ENCODE measurements at places on chromosomes 13 and 19. TPM values are rescaled to one million over a fixed set of nuclear protein-coding genes. Genes with fewer than 3 reads are reported as not detected.

GRCh38 chr19:39946532-39946931 lies 12.1 kb upstream of the FCGBP start:
- no peak for DNase-seq

DNA sequence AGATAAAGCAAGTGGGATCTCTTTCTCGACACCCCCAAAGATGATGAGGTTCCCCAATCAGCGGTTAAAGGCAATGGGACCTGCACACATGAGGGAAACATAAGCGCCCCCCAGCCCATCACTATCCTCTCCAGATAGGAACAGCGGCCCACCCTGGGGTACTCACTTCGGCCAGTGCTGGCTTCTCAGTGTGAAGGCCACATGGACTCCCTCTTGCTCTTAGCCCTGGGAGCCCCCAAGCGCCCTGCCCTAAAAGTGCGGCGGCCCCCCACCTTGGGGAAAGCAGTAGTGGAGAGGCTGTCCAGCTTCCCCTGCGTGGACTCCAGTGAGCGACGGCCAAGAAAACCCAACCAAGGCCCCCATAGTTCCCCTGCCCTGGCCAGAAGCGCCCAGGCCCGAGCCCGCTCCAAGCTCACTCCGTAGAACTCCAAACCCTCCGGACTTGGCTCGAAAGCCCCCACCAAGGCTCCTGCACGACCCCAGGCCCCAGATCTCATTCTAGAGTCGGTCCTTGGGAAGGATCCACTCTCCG lies 1.0 kb downstream of the CACNA1A start:
- no peak for DNase-seq

- DNase-seq, result no peak
Observed at GRCh38 chr13:76852986-76853385, 33.2 kb downstream of the KCTD12 start.

DNA sequence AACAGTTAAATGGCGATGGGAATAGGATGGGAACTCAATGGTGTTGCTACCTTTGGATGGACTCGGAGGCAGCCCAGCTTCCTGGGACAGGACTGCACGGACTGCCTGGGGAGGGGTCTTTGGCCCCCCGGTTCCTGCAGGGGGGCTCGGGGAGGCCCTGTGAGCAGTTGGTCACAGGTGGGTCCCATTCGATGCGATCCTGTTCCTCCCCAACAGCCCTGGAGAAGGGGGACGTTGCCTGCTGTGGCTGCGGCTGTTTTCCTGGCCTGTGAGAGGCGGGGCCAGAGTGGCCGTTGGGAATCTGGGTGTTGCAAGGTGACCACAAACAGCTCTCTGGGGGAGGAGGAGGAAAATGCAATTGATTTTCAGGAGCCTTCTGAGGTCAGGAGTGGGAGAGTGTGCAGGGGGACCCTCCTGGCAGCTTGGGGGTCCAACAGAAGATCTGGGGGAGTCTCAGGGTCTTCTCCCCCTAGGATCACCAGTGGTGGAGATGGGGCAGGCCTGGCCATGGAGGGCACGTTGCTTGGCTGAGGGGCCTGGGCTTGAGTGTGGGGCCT lies 1.9 kb upstream of the PLPPR3 start:
- no peak for DNase-seq

GRCh38 chr13:41978007-41978406 lies 17.1 kb upstream of the VWA8 start:
- no peak for DNase-seq

DNA sequence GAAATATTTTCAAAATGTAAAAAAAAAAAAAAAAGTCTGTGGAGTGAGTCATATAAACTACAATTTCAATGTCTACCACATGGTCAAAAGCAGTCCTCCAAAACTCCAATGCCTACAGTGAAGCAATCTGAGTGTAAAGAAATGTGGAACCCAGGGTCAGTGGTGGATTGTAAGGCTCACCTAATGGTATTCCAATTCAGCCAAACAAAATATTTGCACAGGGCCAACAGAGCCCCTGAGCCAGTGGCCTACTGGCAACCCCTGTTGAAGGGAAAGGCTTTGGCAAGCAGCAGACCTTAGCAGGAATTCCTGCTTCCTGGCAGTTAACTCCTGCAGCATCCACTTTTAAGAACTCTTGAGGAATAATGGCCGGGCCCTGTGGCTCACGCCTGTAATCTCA lies 3.4 kb downstream of the DNMT1 start:
- no peak for DNase-seq

DNA sequence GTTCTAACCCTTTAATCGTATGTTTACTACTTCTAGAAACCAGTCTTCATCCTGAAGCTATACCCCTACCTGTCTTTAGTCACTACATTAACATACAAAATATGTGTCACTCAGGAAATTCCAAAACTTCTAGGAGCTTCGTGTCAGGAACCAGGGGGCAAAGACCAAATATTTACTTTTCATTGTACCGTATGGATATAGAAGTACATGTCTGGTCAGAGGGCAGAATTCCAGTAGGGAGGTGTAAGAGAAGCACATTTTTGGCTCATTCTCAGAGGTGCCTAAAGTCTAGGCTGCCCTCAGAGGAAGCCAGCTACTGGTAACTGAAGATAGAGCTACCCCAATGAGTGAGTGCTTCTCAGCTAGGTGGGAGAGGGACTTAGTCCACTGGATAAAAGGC lies 320.7 kb downstream of the DIAPH3 start:
- DNase-seq, result peak; percentile 16

DNA sequence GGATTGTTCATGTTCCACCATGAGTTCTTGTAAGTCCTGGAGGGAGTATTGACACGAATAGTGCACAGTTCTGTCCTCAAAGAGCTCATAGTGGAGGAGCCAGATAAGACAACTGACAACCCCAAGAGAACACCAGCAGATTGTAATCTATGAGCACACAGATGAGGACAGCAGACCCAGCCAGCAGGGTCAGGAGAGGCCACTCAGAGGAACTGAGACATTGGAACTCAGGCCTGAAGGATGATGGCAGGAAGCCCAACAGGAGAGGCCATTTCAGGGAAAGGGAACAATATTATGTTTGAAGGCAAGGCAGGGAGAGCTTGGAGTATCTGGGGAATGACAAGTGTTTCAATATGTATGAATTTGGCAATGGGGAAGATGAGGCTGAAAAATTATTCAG lies 63.7 kb upstream of the IPO5 start:
- DNase-seq, result no peak

GRCh38 chr13:110884517-110884916 lies 30.4 kb downstream of the ANKRD10 start:
- no peak for DNase-seq

DNA sequence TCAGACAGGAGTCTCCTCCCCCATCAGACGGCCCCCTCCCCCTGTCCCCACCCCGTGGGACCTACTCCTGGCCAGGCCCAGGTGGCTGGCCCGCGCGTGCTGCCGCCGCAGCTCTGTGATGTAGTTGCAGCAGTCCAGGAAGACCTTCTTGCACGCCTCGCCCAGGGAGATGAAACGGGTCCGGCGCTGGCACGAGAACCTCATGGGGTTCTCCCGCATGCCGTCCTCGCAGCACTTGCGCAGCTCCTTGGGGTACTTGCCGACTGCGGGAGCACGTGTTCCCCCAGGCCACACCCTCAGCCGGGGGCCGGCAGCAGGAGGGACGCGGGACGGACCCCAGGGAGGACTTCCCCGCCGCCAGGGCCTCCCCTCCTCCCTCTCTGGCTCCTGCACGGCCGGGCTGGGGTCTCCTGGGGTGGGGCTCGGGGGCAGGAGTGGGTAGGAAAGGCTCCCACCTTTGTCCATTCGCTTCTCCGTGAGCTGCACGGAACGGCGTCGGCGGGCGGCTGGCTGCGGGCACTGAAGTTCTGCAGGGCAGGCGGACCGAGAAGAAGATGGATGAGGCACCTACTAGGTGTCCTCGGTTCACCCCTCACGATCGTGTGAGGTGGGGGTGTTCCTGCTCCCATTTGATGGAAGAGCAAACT lies 13.3 kb downstream of the C3 start:
- DNase-seq, result no peak

DNA sequence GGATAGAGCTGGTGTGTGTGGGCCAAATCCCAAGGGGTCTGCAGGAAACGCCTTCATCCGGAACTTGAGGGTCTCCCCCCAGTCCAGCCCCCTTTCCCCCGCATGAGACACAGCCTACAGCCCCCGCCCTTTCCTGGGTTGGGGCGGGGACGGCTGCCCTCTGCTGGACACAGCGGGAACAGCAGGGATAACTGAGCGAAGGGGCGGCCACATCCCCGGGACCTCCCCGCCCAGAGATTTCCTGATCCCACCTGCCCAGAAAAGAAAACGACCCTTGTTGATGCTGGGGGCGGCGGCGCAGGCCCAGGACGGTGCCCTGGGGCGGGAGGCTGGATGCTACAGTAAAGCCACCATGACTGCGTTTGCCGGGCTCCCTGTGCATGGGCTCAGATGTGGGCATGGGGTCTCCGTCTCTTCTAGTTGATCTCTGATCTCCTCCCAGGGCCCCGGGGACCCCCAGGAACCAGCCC lies 14.2 kb downstream of the ONECUT3 start:
- no peak for DNase-seq

GRCh38 chr13:99421271-99421670 lies 80.0 kb upstream of the TM9SF2 start:
- DNase-seq, result no peak

DNA sequence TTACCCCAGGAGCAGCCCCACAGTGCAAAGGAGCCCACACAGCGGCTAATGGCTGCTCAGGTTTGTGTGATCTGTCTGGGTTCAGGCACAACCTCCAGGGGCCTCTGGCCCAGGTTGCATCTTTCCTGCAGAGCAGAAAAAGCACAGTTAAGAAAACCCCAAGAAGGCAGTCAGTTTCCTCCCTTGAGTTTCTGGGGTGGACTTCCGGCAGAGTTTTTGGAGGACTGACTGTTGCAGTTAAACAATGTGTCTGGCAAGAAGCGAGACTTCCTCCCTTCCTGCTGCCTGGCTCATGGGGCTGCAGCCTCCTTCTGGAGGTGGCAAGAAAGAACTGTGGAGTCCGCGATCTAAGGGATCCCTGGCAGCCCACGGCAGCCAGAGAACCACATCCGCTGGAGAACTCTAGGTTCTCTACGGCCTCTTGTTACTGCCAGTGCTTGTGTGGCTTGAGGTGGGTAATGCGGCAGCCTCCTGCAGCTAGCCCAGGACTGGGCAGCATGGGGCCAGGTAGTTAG lies 114.4 kb downstream of the ZDHHC20 start:
- DNase-seq, result no peak

DNA sequence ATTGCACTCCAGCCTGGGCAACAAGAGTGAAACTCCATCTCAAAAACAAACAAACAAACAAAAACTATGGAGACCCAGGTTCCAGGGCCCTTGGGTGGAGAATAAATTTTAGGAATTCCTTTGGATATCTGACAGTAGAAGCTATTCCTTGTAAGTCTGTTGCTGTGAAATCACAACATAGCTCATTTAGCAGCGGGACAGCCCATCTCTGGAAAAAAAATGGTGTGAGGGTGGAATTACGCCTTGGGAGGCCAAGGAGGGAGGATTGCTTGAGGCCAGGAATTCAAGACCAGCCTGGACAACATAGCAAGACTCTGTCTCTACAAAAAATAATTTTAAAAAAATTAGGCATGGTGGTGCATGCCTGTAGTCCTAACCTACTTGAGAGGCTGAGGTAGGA lies 15.7 kb downstream of the HMGB1 start:
- DNase-seq, result no peak

- DNase-seq, result peak; percentile 35
Observed at GRCh38 chr19:14440049-14440448, 6.9 kb downstream of the PKN1 start.

DNA sequence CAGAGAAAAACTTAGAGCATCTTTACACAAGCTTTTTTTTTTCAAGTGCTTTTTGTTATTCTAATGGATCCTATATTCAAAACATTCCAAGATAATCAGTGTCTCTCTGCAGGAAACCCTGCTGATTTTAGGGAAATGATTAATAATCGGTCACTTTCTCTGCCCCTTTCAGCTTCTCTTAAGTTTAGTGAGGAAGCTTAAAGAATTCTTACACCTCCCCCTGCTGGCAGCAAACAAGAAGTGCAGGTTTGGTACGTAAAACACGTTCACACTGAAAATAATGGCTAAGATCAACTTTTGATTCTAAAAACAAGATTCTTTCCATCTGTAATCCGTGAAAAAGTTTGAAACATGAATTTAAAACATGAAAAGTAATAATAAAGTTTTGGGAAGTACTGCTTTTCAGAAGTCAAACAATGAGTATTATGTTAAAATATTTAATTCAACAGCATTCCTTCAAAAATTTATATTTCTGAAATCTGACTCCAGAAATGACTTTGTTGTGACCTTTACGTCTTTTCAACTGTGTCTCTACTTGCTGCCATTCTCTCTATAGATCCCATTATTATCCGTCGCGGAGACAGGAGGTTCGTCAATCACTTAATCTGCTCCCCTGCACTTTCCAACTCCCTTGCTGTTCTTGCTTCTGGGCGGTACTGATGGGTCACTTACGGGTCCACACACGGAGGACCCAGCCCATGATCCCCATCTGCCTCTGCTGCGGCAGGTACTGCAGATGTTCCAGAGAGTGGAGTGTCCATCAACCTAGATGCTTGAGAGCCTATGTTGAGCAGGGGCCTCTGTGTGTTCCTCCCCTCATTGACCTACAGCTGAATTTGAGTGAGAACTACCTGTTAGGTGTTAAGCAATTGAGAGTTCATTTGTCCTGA lies 203.1 kb upstream of the EDNRB start:
- DNase-seq, result peak; percentile 88

GRCh38 chr13:56134524-56134923 lies 1006.2 kb upstream of the PRR20A start:
- DNase-seq, result no peak

DNA sequence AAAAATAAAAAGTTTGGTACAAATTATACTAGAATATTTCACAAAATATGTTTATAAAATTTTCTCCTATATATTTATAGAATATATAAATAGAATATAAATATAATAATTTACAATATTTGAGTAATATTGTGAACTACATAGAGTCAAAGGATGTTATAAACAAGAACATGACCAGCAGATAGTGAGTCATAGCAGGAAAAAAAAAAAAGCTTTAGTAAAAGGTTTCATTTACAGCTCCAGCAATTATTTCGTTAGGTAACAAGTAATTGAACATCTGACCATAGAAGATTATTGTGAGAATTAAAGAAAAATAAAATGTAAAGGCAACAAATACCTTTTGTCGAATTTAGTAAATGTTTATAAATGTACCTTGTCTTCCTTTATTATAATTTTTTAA lies 864.1 kb downstream of the PCDH17 start:
- DNase-seq, result no peak

CAPN12 gene
- total RNA-seq, result 8.0 TPM

CEACAM21 gene
- total RNA-seq, result not detected

CDC16 gene
- total RNA-seq, result 84.2 TPM

LGALS7 gene
- not detected for total RNA-seq

CCDC8 gene
- 16.5 TPM for total RNA-seq

REEP6 gene
- 14.3 TPM for total RNA-seq

ZNF536 gene
- total RNA-seq, result 0.07 TPM

ZIC2 gene
- 87.9 TPM for total RNA-seq

HIF3A gene
- 70.5 TPM for total RNA-seq

KLK5 gene
- total RNA-seq, result 0.66 TPM

CEACAM8 gene
- total RNA-seq, result not detected

CLEC17A gene
- total RNA-seq, result 0.17 TPM

ELF1 gene
- total RNA-seq, result 11.4 TPM

SUGT1 gene
- 61.3 TPM for total RNA-seq

Measured in GM23338 (cell line).